ENCODE measurements at places on chromosomes 5 and 9.

GRCh38 chr9:34451545-34451944 is 6.8 kb downstream of the FAM219A start:
- DNase-seq: no peak

GRCh38 chr9:4305065-4305985 is 5.5 kb upstream of the GLIS3 start:
- no peak for DNase-seq

GRCh38 chr5:149117970-149118369 is 23.3 kb upstream of the ABLIM3 start:
- no peak for DNase-seq

- DNase-seq: peak; percentile 69
Measured at GRCh38 chr5:140966293-140967225, at the start of gene PCDHAC2. Gene PCDHAC2, plus strand, starts transcription at chr5:140966476. Its CDS starts 291 bp downstream, at chr5:140966767.

- DNase-seq: no peak
Measured at GRCh38 chr5:139949710-139950109, 93.4 kb downstream of the NRG2 start.

- peak; percentile 20 for DNase-seq
Measured at GRCh38 chr5:143636931-143637528, 174.9 kb upstream of the HMHB1 start.

DNA sequence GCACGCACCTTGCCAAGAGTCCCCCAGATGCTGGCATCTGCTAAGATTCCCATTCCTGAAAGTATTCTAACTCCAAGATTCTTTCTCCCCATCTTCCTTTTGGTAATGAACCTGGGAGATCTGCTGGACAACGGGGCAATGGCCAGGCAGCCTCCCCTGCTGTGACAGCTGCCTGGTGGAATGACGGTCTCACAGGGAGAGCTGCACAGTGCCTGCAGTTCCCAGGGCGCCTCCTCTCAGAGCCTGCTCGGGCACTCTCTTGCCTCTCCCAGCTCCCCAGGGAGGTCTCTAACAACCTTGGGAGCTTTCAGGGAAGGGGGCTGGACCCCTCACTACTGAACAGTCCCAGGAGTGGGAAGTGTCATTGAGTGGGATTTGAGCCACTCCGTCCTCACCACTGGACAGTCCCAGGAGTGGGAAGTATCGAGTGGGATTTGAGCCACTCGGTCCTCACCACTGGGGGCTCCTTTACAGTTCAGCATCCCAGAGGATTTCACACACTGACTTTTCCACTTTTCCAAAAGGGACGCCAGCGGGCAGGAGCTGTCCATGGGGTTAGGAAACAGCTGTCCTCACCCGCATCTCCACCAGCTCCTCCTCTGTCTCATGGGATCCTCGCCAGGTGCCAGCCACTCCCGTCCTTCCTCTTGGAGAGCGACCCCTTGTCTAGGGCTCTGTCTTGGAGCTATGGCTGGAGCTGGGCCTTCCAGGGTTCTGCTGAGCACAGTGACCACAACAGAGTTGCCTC is 65.7 kb downstream of the ADAMTS2 start:
- no peak for DNase-seq

- DNase-seq: no peak
Measured at GRCh38 chr5:6162175-6162574, 216.2 kb downstream of the MED10 start.

GRCh38 chr5:134502259-134502658 is 23.2 kb upstream of the JADE2 start:
- no peak for DNase-seq

DNA sequence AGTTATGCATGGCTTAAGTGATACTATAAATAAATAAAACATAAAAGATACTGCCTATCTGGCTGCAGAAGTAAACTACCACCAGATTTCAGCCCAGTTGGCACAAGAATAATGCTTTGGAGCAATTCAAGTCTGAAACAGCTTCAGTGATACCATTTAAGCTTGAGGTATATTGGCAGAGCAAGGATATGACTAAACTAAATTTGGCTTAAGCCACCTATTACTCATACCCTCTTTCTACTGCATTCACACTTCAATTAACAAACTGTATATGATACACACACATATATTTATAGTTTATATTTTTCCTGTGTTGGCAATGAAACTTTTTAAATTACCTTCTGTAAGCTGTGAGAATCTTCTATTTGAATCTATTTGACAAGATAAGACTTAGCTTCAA is 431.9 kb downstream of the ANXA1 start:
- DNase-seq: no peak

- no peak for DNase-seq
Measured at GRCh38 chr9:105191508-105192121, 52.8 kb upstream of the SLC44A1 start.

DNA sequence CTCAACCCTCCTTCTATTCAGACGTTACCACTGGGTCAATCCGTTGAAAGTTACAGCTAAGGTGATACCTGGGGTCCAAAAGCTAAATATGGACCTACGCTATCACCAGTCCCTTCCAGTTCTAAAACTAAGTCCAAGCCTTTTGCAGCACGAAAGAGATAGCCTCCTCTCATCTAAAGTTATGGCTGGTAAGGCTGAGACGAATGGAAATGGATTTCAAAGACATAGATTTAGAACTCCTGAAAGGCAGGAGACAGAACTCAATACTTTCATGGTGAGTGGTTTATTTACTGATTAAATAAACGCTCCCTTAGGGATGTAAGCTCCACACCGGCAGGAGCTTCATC is 751 bp upstream of the RIC1 start:
- DNase-seq: no peak

- no peak for DNase-seq
Measured at GRCh38 chr5:167145841-167146240, 1145.6 kb upstream of the WWC1 start.

GRCh38 chr9:127358023-127358535 is 38.9 kb upstream of the SLC2A8 start:
- no peak for DNase-seq

- DNase-seq: no peak
Measured at GRCh38 chr5:94196953-94197352, 421.5 kb downstream of the KIAA0825 start.

DNA sequence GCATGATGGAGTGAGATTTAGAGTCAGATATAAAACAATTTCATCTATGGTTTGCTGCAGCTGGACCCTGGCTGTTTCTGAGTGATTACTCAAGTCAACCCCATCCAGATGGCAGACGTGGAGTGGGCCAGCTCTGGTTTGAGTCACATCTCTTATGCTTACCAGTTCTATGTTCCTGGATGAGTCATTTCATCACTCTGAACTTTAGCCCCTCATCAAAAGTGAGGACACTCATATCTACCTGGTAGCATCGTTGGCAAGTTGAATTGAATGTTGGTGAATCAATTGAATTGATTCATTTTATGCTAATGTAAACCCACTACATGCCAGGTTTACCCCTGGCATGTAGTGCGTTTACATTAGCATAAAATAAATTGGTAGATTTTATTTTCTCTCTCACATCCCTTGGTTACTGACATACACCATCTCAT is 176.4 kb downstream of the FGF18 start:
- no peak for DNase-seq

GRCh38 chr9:28916348-28916747 is 1343.1 kb upstream of the C9orf72 start:
- DNase-seq: no peak

DNA sequence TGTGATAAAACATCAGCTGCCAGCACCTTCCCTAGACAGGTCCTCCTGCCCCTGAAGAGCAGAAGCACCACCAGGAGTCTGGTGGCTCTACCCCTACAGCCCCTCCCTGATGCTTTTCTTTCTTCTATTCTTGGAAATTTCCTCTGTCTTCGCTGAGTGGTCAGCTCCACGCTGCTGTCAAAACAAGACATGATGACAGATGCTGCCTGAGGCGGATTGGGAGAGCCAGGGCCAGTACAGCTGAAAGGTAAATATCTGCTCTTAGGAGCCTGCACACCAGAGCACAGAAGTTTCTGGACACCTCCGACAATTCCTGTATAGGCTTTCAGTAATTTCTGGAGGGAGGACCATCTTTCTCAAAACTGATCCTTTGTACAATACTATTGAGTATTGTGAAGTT is 4.7 kb upstream of the OR1Q1 start:
- no peak for DNase-seq

DNA sequence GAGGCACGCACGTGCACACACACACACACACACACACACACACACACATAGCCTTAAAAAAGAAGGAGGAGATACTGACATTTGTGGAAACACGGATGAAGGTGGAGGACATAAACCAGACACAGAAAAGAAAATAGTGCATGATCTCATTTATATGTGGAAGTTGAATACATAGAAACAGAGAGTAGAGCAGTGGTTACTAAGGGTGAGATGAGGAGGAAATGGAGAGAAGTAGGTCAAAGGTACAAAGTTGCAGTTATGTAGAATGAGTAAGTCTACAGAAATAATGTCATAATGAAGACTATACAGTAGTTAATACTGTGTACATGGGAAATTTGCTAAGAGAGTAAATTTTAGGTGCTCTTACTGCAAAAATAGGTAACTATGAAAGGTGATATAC is 412.2 kb upstream of the CDH9 start:
- DNase-seq: no peak

GRCh38 chr5:176994460-176995121 is 12.0 kb downstream of the UIMC1 start:
- no peak for DNase-seq

- DNase-seq: no peak
Measured at GRCh38 chr5:43573058-43573457, 16.2 kb upstream of the PAIP1 start.

DNA sequence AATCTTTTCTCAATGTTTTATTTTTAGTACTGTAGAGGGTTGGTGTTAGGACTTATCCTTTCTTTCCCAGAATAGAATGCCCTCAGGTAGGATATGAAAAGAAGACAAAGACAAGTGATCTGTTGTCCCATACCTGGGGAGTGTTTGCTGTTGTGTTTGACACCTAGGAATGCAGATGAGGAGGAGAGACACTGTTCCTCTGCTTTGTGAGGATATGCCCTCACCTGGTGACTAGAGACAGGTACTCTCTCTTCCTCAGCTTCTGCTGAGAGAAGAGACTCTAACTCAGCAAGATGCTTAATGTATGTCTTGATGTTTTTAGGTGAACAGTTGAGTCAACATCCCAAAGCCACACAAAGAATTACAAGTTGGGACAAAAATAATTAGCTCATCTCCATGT is 468.4 kb downstream of the PRR16 start:
- DNase-seq: no peak

DNA sequence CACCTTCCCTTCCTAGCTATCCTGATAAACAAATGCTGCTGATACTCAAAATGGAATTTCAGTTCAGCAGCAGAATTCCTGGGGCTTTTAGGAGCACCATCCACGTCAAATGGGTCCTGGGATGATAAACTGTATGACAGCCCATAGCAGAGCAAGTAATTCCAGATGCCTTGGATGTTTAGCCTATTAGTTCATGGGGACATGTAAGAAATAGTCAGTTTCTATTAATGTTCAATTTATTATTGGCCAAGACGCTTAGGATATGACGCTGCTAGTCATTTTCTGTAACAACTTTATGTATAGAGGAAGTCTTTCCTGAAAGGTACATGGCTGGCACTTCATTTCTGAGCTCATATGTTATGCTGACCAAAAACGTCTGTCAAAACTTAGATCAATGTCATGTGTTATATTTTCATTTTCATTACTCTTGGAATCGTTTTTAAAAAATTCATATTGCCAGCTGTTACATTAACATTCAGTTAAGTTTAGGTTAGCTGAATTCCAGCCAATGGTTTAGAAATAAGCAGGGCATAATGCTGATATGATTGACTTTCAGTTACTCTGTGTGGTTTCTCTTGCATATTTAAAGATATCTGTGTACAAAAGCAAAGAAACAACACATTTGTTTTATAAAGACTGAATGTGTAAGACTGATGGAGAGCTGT is 243.8 kb downstream of the CSNK1G3 start:
- DNase-seq: no peak

DNA sequence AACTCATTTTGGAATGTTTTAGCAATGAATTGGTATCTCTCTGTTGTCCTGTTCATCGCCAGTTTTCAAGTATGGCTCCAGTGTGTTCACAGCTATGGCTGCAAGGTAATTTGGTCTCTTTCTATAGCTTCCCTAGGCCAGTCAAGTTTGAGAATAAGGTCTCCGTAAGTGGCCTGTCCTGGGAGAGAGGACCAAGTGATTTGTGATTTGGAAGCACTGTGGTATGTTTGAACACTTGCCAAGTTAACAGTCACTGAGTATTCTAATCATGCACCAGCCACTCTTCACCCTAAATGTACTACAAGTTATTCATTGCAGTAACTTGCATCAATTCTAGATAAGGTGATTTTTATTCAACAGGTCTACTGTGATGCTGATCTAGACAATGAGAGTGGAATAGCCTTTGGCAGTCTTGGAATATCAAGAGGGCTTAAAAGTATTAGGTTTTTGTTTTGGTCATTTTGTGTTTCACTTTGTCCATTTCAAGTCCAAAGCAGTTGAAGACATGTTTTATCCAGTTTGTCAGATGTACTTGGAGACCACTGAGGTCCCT is 41.1 kb downstream of the G3BP1 start:
- no peak for DNase-seq

DNA sequence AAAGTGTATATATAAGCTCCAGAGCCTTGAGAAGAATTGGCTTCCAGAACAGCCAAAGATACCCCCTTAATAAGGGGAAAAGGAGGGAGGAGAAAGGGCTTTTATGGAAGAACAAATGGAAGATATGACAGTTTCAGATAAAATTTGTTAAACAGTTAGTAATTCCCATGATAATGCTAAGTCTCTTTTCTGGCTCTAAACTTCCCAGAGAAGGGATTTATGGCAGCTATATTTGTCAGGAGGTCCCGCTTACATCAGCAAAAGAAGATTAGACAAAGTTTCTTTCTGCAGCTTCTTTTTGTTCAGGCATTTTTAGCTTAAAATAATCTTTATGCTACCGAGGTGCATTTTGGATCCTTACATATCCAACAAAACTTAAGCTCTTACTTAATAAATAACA is 14.3 kb upstream of the SLC36A3 start:
- DNase-seq: no peak

- DNase-seq: no peak
Measured at GRCh38 chr5:94375801-94376200, 242.6 kb downstream of the KIAA0825 start.

- DNase-seq: no peak
Measured at GRCh38 chr5:145117285-145117684, 717.9 kb downstream of the PRELID2 start.

GRCh38 chr9:13049223-13049622 is 230.3 kb downstream of the MPDZ start:
- DNase-seq: no peak

GRCh38 chr9:2210201-2210600 is 195.1 kb downstream of the SMARCA2 start:
- DNase-seq: no peak

DNA sequence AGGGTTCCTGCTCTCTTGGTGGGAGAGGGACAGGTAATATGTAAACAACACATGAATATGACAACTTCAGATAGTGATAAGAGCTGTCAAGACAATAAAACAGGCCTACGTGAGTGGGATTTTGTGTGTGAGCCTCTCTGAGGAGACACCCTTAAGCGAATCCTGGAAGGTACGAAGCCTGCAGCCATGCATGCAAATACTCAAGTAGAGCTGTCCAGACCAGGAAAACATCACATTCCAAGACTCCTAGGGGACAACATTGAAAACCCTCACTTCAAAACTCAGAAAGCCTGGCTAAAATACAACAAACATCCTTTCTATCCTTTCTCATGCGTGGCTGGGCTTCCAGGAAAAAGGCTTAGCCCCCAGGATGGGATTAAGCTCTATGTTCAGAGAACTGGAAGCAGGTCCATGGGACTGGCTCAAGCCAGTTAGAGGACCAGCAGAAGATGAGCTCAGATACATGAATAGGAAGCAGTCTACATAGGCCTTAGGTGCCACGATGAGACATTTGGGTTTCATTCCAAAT is 124.8 kb upstream of the IQGAP2 start:
- no peak for DNase-seq
